ENCODE measurements at places on chromosomes 5 and 9. TPM values are rescaled to one million over a fixed set of nuclear protein-coding genes. Genes with fewer than 3 reads are reported as not detected.

GRCh38 chr5:28014779-28015178 lies 976.4 kb upstream of the CDH9 start:
- peak; percentile 4 for DNase-seq

- DNase-seq: no peak
Observed at GRCh38 chr9:3397766-3398165, 128.0 kb downstream of the RFX3 start.

The MYMK gene
- not detected for total RNA-seq

The TPPP gene
- total RNA-seq: 0.17 TPM

GRCh38 chr9:120830151-120830550 lies 12.6 kb downstream of the PSMD5 start:
- DNase-seq: no peak

- no peak for DNase-seq
Observed at GRCh38 chr5:35294976-35295375, 64.7 kb upstream of the PRLR start.

- DNase-seq: no peak
Observed at GRCh38 chr5:14431534-14431933, 150.1 kb upstream of the OTULINL start.

DNA sequence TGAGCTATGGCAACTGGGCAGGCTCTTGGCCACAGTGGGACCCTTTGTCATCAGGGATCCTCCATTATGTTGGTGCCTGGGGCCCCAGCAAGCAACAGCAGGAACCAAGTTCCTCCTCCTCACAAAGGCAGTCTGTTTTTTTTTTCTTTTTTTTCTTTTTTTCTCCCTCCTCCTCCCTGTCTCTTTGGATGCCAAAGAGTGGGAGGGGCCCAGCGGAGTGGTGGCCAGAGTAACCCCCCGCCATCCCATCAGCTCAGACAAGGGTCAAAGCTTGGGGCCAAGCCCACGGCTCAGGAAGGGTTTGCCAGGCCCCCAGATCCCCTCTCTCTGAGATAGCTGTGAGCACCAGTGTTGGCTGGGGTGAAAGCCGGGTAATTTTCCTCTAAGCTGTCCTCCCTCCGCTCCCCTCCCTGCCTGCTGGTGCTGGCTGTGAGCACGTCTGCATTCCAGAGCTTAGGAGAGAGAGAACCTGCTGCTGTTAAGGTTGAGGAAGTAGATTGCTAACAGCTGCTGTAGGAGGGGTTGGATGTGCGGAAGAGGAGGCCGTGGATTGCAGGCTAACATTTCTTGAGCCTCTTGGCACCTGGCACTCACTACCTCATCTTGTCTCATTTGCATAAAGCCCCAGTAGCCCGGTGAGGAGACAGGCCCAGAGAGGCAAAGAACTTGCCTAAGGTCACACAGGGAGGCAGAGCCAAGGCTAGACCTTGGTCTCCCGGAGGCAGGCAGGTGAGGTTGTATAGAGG lies 21.2 kb downstream of the GSN start:
- peak; percentile 88 for DNase-seq

DNA sequence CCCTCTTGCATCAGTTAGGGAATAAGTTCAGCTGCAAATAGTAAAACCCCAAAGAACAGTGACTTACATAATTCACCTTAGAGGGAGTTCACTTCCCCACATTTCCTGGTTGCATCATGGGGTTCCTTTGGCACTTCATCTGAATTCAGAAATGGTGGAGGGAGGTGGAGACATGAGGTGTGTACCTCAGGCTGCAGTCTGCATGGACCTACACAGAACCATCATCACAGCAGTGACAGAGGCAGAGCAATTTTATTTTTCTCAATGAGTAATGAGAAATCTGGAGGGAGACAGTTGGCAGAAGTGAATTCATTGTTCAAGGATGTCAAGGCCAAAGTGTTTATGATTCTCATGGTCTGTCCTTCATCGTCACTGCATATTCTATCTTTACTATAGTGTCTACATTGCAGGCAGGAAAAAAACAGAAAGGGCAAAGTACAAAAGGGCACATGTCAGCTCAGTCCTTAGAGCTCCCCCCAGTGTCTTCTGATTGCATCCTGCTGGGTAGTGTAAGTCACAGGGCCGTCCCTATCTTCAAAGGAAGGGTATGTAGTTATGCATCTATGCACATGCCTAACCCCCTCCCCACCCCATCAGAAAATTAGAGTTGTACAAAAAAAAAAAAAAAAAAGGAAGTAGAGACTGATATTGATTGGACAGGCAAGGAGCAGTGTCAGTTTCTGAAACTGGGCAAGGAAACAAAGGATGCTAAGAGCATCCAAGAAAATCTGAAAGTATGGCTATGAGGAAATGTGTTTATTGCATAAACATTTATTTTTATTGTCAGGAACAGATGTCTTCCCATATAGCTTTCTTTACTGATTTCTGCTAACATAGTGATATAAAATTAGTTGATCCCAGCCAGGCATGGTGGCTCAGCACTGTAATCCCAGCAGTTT lies 132.7 kb upstream of the APC start:
- no peak for DNase-seq

- DNase-seq: no peak
Observed at GRCh38 chr9:120382453-120382852, 197.5 kb downstream of the CDK5RAP2 start.

DNA sequence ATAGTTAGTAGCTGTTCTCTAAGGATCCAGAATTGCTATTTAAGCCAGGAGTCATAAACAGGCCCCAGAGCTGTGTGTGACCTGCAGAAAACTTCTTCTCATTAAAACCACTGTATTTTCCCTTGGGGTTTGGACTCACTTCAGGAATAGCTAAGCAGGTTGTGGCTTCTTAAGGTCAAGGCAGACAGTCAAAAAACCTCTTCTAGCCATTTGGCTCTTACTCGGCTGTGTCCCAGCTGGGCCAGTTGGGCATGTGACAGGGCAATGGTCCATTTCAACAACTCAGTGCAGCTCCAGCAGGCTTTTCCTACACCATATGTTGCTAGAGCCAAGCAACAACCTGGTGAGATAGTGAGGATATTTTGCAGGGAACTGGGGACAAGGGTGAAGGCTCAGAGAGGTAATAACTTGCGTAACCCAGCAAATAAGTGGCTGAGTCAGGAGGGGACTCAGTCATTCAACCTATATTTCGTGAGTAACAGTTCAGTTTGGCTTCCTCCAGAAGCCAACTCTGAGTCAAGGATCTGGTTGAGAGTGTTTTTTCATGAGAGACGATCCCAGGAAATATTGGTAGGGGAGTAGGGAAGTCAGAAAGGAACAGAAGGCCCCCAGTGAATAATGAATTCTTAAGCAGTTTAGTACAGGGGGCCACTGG lies 115.4 kb upstream of the PPP2R2B start:
- peak; percentile 82 for DNase-seq

GRCh38 chr5:77869116-77869798 lies 93.1 kb upstream of the TBCA start:
- no peak for DNase-seq

GRCh38 chr9:80485420-80486250 lies 913.9 kb downstream of the TLE4 start:
- peak; percentile 25 for DNase-seq

DNA sequence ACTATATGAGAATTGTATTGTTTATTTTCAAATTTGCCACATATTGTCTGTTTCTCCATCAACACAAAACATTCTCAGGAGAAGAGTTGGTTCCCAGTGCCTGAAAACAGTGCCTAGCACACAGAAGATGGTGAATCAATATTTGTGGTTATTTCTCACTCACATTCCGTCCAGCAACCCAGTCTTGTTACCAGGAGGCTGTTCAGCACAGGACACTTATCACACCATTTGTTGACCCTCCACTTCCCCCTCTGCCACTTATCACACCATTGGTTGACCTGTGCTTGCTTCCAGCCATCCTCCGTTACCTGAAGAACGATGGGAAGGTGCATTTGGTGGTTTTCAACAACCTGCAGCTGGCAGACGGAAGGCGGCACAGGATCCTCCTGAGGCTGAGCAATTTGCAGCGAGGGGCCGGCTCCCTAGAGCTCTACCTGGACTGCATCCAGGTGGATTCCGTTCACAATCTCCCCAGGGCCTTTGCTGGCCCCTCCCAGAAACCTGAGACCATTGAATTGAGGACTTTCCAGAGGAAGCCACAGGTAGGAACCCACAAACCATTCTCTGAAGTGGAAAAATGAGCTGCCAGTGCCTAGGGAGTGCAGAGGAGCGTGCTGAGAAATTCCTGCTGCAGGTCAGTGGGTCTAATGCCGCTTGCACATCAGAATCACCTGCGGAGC lies 20.5 kb downstream of the THBS4 start:
- peak; percentile 27 for DNase-seq

GRCh38 chr5:60514152-60514551 lies 185.8 kb downstream of the DEPDC1B start:
- DNase-seq: no peak

The NIM1K gene
- total RNA-seq: not detected

GRCh38 chr5:79964136-79964535 lies 26.9 kb downstream of the MTX3 start:
- DNase-seq: no peak

- DNase-seq: no peak
Observed at GRCh38 chr5:173782671-173783101, 105.5 kb upstream of the CPEB4 start.

The CNTFR gene
- total RNA-seq: not detected

The TTLL11 gene
- total RNA-seq: 2.3 TPM

DNA sequence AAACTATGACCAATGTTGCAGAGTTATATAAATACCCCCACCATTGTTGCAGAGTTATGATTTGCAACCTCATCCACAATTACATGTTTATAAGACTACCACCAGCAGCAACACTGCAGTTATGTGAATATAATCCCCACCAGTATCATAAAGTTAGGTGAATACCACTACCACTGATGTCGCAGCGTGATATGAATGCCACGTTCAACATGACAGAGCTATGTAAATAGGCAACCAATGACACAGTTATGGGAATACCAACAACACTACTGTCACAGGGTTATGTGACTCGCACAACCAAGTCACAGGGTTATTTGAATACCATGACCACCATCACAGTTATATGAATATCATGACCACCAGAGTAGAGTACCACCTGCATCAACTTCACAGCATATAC lies 63.9 kb downstream of the SHC3 start:
- DNase-seq: no peak

DNA sequence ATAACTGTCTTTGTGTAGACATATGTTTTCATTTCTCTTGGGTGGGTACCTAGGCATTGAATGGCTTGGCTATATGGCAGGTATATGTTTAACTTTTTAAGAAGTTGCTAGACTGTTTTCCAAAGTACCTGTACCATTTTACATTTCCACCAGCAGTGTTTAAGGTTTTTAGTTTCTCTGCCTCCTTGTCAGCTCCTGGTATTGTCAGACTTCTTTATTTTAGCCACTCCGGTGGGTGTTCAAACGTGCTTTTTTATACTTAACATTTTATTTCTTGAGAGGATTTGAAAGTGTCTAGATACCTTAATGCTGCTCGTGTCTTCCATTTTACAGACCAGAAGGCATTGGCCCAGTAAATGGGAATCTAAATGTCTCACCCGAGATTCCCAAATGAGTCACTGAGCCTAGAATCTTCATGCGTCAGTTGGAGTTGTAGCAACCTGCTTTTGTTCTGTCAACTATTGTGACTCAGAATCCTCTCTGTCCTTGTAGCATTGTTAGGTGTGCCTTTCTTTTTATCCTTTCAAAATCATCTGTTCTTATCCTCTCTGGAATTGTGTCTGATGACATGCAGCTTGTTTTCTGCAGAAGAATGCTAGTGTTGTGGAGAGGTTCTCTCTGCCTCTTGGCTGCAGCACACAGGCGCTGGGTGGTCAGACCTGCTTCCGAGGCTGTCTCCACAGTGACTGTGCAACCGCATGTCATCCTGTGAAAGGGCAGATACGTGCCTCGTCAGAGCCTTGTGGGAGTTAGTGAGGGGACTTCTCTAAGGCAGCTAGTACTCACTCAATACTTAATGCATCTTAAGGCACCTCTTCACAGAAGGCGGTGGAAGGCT lies 291.8 kb downstream of the AOPEP start:
- DNase-seq: peak; percentile 97

- DNase-seq: no peak
Observed at GRCh38 chr5:115190388-115190787, 20.7 kb upstream of the TRIM36 start.

DNA sequence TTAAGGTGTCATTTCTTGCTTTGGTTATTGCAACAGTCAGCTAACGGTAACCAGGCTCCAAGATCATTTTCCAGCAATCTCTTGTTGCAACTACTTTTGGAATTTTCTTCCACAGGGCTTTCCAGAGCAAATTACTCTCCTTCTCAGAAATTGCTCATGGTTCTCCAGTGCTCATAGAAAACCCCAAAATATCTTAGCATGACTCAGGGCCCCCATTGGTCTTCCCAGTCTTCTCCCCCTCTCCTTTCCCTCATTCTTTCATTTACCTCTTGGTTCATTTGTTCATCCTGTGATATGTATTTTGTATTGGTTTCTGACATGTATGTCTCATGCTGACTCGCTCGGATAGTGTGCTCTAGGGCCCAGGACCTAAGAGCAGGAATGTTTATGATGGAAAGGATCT lies 35.6 kb downstream of the WWC1 start:
- peak; percentile 49 for DNase-seq

- no peak for DNase-seq
Observed at GRCh38 chr5:1707467-1707866, 92.2 kb downstream of the MRPL36 start.

The DNAI1 gene
- total RNA-seq: not detected

GRCh38 chr5:9071524-9071923 lies 474.4 kb downstream of the SEMA5A start:
- no peak for DNase-seq

DNA sequence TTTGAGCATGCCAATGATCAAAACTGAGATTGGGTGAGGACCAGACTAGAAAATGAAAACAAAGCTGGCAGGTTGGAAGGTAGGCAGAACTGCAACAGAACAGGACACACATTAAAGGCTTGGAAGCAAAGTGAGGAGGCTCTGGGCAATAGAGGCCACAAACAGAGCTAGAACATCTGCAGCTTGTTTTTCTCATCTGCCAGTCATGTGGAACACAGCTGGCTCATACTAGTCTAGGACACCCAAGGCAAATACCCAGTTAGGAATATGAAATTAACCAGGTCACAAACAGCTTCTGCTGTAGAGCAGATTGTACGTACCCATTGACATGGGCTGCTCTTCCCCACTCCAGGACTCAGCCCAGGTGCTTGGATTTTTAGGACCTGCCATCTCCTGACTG lies 61.7 kb downstream of the SPEF2 start:
- DNase-seq: no peak

GRCh38 chr5:53779541-53779981 lies 219.1 kb downstream of the NDUFS4 start:
- DNase-seq: peak; percentile 89

The LYRM7 gene
- 10.0 TPM for total RNA-seq

- DNase-seq: no peak
Observed at GRCh38 chr9:131685753-131686706, 53.8 kb downstream of the RAPGEF1 start.

- no peak for DNase-seq
Observed at GRCh38 chr5:1272201-1272600, 22.7 kb downstream of the TERT start.

The MARVELD2 gene
- total RNA-seq: 26.6 TPM

GRCh38 chr9:126886034-126886822 lies 25.8 kb downstream of the ZBTB34 start:
- no peak for DNase-seq

Data from renal cortical epithelial cell (primary cell).